Mesothelial cell of epicardium (in vitro differentiated cells): ENCODE measurements at places on chromosomes 11 and 22. TPM values are rescaled to one million over a fixed set of nuclear protein-coding genes. Genes with fewer than 3 reads are reported as not detected.

GRCh38 chr11:118214210-118214914 lies 10.4 kb downstream of the JAML start:
- H3K4me3 ChIP-seq = no peak overlapping the region
- DNase-seq = no peak
- H3K27ac ChIP-seq = no peak overlapping the region
- peaks cover 77% of the 10 kb centered on the region for H3K27me3 ChIP-seq
- no peaks in the 10 kb centered on the region for H3K36me3 ChIP-seq

DNA sequence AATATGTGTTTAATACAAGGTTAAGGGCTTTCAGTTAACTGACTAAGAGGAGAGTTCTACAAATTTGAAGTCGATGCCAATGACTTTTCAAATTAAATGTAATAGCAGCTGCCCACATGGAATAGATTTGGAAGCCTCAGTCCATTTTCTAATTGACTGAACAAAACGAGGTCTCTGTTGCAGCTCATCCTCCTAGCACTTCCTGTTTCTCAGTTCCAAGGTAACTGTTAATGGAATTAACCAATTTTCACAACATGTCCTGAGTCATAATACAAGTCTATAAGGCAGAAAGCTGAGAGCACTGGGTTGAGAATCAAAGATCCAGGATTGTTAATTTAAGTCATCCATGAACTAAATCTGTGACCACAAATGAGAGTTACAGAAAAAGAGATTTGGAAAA lies 177.2 kb downstream of the OPCML start:
- DNase-seq = no peak
- no peak overlapping the region for H3K4me3 ChIP-seq

GRCh38 chr22:50044485-50045118 lies 13.5 kb downstream of the TTLL8 start:
- no peak overlapping the region for H3K27ac ChIP-seq
- H3K27me3 ChIP-seq = peaks cover 4% of the 10 kb centered on the region
- DNase-seq = no peak
- no peaks in the 10 kb centered on the region for H3K4me1 ChIP-seq
- H3K4me3 ChIP-seq = no peak overlapping the region

DNA sequence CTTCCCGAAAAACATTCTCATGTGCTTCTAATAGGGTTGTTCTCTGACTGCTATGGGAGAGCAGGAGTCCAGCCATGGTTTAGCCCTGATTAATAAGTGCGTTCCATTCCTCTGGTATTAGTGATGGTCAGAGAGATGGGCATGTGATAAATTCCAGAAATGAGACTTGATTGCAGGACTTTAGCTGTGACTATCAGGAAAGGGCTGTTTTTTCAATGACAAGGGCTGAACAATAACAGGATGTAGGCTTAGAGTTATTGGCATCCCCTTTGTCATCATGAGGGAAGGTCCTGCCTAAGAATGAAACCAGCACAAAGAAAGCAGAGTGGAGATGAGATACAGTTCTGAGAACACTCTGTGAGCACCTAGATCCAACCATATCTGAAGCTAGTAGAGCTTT lies 494.6 kb downstream of the MIAT start:
- peaks cover 9% of the 10 kb centered on the region for H3K4me1 ChIP-seq
- DNase-seq = no peak
- no peak overlapping the region for H3K4me3 ChIP-seq
- no peaks in the 10 kb centered on the region for H3K36me3 ChIP-seq
- no peak overlapping the region for H3K27ac ChIP-seq

DNA sequence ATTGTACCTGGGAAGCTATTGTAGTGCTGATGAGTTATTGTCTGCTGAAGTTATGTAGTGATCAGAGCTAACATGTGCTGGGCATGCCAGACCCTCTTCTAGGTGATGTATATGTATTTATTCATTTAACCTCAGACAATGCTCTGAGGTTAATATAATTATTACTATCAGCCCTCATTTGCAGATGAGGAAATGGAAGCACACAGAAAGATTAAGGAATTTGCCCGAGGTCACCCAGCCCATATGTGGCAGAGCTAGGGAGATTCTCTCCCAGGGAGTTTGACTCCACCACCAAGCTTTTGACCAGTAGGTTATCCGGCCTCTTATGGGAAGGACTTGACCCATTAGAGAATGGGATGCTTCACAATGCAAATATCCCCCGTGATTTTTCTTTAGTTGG lies 114.2 kb upstream of the NAV2 start:
- no peaks in the 10 kb centered on the region for H3K36me3 ChIP-seq
- peaks cover 6% of the 10 kb centered on the region for H3K4me1 ChIP-seq
- no peak overlapping the region for H3K27ac ChIP-seq
- H3K4me3 ChIP-seq = no peak overlapping the region
- DNase-seq = no peak

- no peak for DNase-seq
- no peaks in the 10 kb centered on the region for H3K27me3 ChIP-seq
- no peak overlapping the region for H3K27ac ChIP-seq
- no peak overlapping the region for H3K4me3 ChIP-seq
Measured at GRCh38 chr11:46801694-46802470, 44.2 kb downstream of the CKAP5 start.

DNA sequence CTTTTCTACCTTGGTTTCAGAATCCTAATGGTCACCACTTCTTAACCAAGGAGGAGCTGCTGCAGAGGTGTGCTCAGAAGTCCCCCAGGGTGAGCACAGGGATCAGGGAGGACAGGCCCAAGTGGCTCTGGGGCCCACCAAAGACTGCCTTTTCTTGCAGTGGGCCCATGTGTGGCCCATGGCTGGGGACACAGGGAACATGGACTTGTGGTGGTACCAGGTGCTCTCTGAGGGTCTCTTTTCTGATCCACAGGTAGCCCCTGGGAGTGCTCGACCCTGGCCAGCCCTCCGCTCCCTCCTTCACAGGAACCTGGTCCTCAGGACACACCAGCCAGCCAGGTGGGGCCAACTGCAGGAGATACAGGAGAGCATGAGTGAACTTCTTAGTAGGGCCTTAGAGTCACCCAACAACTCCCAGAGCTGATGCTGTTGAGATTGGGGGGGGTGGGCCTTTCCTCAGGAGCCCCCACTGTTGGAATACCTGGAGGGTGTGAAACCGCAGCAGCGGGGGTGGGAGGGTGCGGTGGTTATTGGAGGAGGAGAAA lies 2.0 kb downstream of the MUS81 start:
- peaks cover 11% of the 10 kb centered on the region for H3K36me3 ChIP-seq
- H3K27me3 ChIP-seq = no peaks in the 10 kb centered on the region
- peak overlapping the region; percentile 34 for H3K27ac ChIP-seq
- peaks cover 26% of the 10 kb centered on the region for H3K4me1 ChIP-seq
- H3K4me3 ChIP-seq = peak overlapping the region; percentile 45

DNA sequence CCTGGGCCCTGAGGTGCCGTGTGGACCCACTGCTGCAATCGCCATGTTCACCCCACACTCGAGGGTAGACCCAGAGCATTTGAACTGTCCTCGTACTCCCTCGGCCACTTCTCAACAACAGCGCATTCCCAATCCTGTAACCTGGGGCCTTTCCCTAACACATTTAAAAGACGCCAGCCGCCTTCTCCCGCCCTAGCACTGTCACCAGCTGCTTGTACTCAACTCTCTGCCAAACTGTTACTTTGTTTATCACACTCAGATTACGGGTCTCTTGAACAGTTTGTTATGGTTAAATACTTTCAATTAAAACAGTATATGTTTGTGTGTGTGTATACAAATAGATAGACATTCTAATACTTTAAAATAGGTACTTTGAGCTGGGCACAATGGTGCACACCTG lies 20.7 kb downstream of the CDKN1C start:
- no peak for DNase-seq
- peaks cover 14% of the 10 kb centered on the region for H3K4me1 ChIP-seq
- H3K4me3 ChIP-seq = no peak overlapping the region
- H3K36me3 ChIP-seq = no peaks in the 10 kb centered on the region
- H3K27me3 ChIP-seq = peaks cover 72% of the 10 kb centered on the region
- H3K27ac ChIP-seq = no peak overlapping the region

GRCh38 chr11:6057452-6057851 lies 26.9 kb upstream of the OR56A1 start:
- H3K36me3 ChIP-seq = no peaks in the 10 kb centered on the region
- no peaks in the 10 kb centered on the region for H3K4me1 ChIP-seq
- DNase-seq = no peak
- H3K27ac ChIP-seq = no peak overlapping the region

DNA sequence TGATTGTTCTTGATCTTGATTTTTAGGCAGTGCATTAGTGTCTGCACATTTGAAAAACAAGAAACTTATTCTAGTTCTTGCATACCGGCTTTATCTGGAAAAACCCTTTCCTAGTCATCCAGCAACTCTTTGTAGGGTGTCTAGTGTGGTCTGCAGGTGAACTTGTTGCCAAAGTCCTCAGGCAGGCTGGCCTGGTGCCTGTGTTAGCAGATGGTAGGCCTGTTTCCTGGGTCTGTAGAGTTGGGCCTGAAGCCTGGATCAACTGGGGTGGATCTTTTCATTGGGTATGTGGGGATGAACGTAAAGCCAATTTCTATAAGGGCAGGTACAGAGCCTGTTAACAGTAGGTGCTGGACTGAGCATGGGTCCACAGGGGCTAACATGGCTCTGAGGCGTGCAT lies 5.6 kb upstream of the GLYATL1 start:
- H3K36me3 ChIP-seq = no peaks in the 10 kb centered on the region
- no peaks in the 10 kb centered on the region for H3K4me1 ChIP-seq
- no peak overlapping the region for H3K4me3 ChIP-seq
- peaks cover 22% of the 10 kb centered on the region for H3K27me3 ChIP-seq

DNA sequence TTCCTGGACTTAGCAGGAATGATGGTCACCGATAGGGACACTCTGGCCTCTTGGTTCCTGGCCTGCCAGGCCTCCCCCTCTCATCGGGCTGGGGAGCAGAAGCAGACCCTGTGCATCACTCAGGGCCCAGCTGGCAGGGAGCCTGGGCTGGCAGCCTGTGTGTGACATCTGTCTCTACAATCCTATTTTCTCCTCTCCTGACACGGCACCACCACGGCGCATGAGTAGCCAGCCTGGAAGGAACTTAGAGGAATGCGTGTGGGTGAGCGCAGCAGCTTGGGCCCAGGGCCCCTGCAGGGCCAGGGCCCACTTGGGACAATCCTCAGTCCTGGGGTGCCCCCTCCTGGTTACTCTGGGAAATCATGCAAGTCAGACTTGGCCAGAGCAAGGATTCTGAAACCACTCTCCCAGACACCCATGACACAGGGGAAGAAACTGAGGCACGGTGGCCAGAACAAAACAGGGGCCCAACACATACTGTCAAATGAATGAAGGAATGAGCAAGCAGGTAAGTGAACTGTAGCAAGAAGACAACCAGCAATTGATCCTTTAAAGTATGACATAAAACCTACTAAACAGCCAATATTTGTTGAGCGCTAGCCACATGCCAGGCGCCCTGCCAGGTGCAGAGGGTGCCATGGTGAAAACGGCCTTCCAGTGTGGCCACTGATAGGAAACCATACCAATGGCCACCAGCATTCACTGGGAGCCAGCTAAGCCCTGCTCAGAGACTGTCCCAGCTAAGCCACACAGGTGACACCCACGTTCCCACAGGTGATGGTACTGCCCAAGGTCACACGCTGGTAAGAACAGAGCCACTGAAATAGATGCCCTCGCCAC lies 13.3 kb downstream of the RSPH14 start:
- peaks cover 2% of the 10 kb centered on the region for H3K27me3 ChIP-seq
- no peak overlapping the region for H3K27ac ChIP-seq
- peaks cover 4% of the 10 kb centered on the region for H3K4me1 ChIP-seq
- no peak overlapping the region for H3K4me3 ChIP-seq
- H3K36me3 ChIP-seq = no peaks in the 10 kb centered on the region
- peak; percentile 91 for DNase-seq

GRCh38 chr11:100593291-100593690 lies 93.8 kb upstream of the ARHGAP42 start:
- H3K27ac ChIP-seq = no peak overlapping the region
- H3K36me3 ChIP-seq = no peaks in the 10 kb centered on the region
- no peak overlapping the region for H3K4me3 ChIP-seq
- no peak for DNase-seq
- H3K4me1 ChIP-seq = no peaks in the 10 kb centered on the region

GRCh38 chr11:134660416-134660815 lies 248.4 kb upstream of the B3GAT1 start:
- H3K27me3 ChIP-seq = peaks cover 7% of the 10 kb centered on the region
- no peak overlapping the region for H3K4me3 ChIP-seq
- H3K36me3 ChIP-seq = no peaks in the 10 kb centered on the region
- no peak for DNase-seq
- H3K4me1 ChIP-seq = peaks cover 8% of the 10 kb centered on the region
- H3K27ac ChIP-seq = no peak overlapping the region

DNA sequence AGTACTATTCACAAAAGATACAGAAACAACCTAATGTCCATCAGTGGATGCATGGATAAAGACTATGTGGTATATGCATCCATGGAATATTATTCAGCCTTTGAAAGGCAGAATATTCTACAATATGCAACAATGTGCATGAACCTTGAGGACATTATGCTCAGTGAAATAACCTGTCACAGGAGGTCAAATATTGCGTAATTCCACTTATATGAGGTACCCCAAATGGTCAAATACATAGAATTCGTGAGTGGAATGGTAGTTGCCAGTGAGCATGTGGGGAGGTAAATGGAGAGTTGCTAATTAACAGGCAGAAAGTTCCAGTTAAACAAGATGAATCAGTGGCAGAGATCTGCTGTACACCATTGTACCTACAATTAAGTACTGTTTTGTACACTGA lies 3.6 kb upstream of the SLC5A4 start:
- H3K36me3 ChIP-seq = no peaks in the 10 kb centered on the region
- H3K4me3 ChIP-seq = no peak overlapping the region
- H3K4me1 ChIP-seq = no peaks in the 10 kb centered on the region
- H3K27ac ChIP-seq = no peak overlapping the region
- no peak for DNase-seq
- H3K27me3 ChIP-seq = peaks cover 58% of the 10 kb centered on the region

DNA sequence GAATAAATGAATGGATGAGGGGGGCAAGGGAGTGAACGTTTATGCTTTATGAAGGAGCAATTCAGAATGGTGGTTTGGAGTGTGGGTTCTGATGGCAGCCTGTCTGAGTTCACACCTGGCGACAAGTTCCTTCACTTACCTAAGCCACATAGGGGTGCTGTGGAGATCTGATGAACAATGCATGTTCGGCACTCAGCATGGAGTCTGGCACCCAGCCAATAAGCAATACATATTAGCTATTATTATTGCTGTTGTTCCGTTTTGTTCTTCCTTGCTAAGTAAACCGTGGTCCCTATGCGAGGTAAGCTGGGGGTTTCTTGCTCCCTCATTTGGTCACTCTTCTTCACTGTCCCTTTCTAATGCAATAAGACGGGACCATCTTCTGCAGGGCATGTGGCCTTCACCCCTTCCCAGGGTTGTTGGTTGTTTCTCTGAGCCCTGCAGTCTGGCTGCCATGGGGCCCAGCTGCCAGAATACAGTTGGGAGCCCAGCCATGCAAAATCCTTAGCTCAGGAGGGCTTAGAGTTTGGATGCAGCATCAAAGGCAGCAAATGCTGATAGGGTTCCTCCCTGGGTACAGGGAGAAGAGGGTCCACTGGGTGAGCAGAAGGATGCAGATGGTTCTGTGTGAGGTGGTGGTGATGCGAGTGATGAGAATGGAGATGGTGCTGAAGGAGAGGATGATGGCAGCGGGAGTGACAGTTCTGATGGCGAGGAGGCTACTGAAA lies 6.4 kb upstream of the PKNOX2 start:
- H3K27me3 ChIP-seq = peaks cover 2% of the 10 kb centered on the region
- no peak overlapping the region for H3K4me3 ChIP-seq
- H3K36me3 ChIP-seq = no peaks in the 10 kb centered on the region
- DNase-seq = no peak
- H3K27ac ChIP-seq = no peak overlapping the region
- H3K4me1 ChIP-seq = peaks cover 60% of the 10 kb centered on the region

The MUC2 gene
- total RNA-seq = 0.02 to 0.07 TPM (median 0.04 TPM) in 3 replicates

The HBB gene
- not detected in 3 replicates for total RNA-seq

The PHOX2A gene
- total RNA-seq = not detected in 3 replicates

The FAM227A gene
- 10.3 to 11.9 TPM (median 11.0 TPM) in 3 replicates for total RNA-seq

The GRAMD1B gene
- 8.4 to 9.0 TPM (median 9.0 TPM) in 3 replicates for total RNA-seq
